ENCODE measurements at places on chromosomes 2 and 18. TPM values are rescaled to one million over a fixed set of nuclear protein-coding genes. Genes with fewer than 3 reads are reported as not detected.

DNA sequence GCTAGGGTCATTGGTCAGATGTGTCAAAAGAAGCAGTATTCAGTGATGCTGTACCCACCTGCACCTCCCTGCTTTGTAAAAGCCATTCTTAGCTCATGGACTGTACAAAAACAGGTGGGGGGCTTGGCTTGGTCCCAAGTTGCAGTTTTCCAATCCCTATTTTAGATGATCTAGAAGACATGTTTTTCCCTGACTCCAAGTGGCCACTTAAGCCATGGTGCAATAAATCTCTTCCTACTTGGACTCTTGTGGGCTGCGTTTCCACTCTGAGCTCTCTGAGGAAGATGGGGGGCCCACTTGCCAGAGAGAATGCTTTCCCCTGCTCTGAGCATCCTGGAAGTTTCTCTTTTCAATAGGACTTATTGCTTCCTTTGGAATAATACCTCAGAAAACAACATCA, 57.0 kb upstream of the SPP2 start:
- no peak for DNase-seq

DNA sequence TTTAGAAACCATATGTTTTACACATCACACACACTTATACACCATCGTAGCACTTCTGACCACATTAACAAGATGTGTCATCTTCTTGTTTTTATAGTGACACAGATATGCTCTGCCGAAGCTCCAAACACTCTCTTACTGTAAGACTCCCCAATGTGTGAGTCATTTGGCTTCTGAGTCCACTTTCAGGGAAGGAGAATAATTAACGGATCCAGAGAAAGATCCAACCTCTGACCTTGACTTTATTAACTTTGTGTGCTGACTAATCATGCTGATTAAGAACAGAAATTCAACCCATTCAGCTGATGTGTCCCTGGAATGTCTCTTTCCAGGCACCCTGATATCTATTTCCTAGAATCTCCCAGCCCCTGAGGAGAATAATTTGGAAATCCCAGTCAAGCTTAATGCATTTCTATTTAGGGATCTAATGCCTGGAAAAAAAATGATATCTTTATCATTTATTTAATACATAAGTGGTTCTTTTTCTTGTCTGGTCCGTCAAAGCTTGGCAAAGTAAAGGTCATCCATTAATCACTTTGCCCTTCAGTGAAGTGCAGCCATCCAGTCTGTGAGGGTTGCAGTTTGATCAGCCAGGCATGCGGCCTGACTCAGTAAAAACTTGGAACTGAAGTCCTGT, 615.8 kb upstream of the SYT4 start:
- no peak for DNase-seq

The CXCR2 gene
- 0.69 TPM for total RNA-seq

The MC5R gene
- total RNA-seq = not detected

DNA sequence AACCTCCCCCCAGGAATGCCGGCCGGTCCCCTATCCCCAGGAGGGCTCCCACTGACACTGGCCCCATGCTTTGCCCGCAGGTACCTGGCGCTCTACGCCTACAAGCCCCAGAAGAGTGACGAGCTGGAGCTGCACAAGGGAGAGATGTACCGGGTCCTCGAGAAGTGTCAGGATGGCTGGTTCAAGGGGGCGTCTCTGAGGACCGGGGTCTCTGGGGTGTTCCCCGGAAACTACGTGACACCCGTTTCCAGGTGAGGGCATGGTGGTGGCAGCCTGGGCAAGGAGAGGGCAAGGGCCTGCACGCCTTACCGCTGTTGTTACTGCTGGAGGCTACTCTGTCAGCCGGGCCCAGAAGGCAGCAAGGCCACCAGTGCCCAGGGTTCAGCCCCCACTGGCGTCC, 181.3 kb downstream of the SEPTIN10 start:
- no peak for DNase-seq

The KCNK3 gene
- total RNA-seq = 9.1 TPM

Data from mucosa of gallbladder (tissue), 1 donor.